ENCODE measurements at places on chromosomes 5 and 9.

- H3K4me1 ChIP-seq, result no peaks in the 10 kb centered on the region
- H3K27ac ChIP-seq, result no peak overlapping the region
- no peak overlapping the region for H3K4me3 ChIP-seq
- H3K27me3 ChIP-seq, result no peaks in the 10 kb centered on the region
Measured at GRCh38 chr9:89740722-89741121, 135.9 kb downstream of the GADD45G start.

GRCh38 chr5:28390341-28390740, 1352.0 kb upstream of the CDH9 start:
- no peak for DNase-seq
- no peak overlapping the region for H3K4me3 ChIP-seq
- no peak overlapping the region for H3K27ac ChIP-seq
- no peaks in the 10 kb centered on the region for H3K4me1 ChIP-seq

- no peak overlapping the region for H3K27ac ChIP-seq
- DNase-seq, result no peak
- no peaks in the 10 kb centered on the region for H3K27me3 ChIP-seq
- H3K36me3 ChIP-seq, result no peaks in the 10 kb centered on the region
Measured at GRCh38 chr9:137385061-137385655, 37.8 kb downstream of the EXD3 start.

DNA sequence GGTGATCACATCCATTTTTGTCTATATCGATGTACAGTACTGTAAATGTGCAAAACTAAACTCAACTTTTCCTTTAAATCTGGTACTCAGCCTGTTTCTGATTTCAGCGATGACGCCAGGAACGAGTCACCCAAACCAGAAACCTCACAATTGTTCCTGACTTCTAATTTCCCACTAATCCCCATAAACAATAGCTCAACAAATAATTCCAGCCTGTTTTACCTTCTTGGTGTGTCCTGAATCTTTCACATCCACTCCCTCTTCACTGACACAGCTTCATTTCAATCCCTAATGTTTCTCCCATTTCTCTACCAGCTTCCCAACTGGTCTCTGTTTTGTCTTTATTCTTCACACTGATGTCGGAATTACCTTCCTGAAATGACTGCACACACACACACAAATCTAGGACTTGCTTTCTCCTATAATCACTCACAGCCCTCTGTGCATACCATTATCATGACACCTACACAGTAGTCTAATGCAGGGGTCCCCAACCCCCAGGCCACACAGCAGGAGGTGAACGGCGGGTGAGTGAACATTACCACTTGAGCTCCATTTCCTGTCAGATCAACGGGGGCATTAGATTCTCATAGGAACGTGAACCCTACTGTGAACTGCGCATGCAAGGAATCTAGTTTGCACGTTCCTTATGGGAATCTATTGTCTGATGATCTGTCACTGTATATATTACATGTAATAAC, 97.8 kb upstream of the SLC30A5 start:
- H3K36me3 ChIP-seq, result no peaks in the 10 kb centered on the region
- DNase-seq, result no peak
- no peak overlapping the region for H3K4me3 ChIP-seq
- H3K4me1 ChIP-seq, result no peaks in the 10 kb centered on the region

DNA sequence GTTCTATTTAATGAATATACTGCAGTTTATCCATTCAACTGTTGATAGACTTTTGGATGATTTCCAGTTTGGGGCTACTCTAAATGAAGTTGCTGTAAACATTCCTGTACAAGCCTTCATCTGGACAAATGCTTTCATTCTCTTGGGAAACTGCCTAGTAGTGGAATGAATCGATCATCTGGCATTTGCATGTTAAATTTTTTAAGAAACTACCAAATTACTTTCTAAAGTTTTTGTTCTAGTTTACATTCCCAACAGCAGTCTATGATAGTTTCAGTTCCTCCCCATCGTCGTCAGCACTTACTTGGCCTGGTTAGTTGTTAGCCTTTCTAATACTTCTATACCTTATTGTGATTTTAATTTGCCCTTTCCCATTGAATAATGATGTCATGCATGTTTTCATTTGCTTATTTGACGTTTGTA, 306.3 kb downstream of the FER start:
- no peaks in the 10 kb centered on the region for H3K4me1 ChIP-seq
- H3K36me3 ChIP-seq, result no peaks in the 10 kb centered on the region

DNA sequence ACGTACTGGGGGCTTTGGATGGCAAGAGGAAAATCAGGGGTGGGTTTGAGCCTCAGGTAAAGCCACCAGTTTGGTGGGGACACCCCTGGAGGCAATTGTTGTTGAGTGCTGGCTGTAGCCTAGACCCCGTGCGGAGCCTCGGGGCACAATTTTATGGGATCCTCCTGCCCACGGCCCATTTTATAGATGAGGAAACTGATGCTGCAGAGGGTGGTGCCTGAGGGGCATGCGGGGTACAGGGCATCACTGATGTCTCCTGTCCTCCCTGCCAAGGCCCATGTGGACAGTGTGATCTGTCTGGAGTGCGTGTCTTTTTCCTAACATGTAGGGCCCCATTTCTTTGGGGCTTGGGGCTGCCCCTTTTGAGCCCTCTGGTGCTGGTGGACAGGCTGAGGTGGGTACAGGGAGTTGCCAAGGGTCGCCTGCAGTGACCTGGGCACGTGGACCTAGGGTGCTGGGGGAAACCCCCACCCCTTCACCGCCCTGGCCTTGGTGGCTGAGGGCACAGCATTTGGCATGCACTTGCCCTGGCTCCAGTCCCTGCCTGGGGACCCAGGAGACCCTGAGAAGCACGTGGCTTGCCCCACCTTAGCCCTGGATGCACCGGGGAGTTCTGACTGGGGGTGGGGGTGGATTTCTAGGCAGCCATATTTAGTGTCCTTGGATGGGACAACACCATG, 22.1 kb downstream of the WNK2 start:
- DNase-seq, result no peak
- no peaks in the 10 kb centered on the region for H3K27me3 ChIP-seq
- no peaks in the 10 kb centered on the region for H3K36me3 ChIP-seq
- no peak overlapping the region for H3K4me3 ChIP-seq
- H3K27ac ChIP-seq, result peak overlapping the region; percentile 70

- no peak for DNase-seq
- H3K36me3 ChIP-seq, result no peaks in the 10 kb centered on the region
- H3K27me3 ChIP-seq, result no peaks in the 10 kb centered on the region
- no peaks in the 10 kb centered on the region for H3K4me1 ChIP-seq
Measured at GRCh38 chr5:132761321-132762240, 14.4 kb downstream of the CCNI2 start.

DNA sequence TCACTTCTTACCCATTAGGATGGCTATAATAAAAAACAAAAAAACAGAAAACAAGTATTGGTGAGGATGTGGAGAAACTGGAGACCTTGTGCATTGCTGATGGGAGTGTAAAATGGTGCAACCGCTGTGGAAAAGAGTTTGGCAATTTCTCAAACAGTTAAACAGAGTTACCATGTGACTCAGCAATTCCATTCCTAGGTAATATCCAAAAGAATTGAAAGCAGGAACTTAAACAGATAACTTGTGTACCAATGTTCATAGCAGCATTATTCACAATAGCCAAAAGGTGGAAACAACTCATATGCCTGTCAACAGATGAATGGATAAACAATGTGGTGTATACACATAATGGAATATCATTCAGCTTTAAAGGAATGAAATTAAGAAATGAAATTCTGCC, 28.9 kb downstream of the DCP2 start:
- DNase-seq, result no peak
- no peak overlapping the region for H3K4me3 ChIP-seq
- H3K27me3 ChIP-seq, result no peaks in the 10 kb centered on the region
- H3K4me1 ChIP-seq, result no peaks in the 10 kb centered on the region

Measured in uterus (tissue), 4 donors.